ENCODE measurements at places on chromosomes 3 and 15.

DNA sequence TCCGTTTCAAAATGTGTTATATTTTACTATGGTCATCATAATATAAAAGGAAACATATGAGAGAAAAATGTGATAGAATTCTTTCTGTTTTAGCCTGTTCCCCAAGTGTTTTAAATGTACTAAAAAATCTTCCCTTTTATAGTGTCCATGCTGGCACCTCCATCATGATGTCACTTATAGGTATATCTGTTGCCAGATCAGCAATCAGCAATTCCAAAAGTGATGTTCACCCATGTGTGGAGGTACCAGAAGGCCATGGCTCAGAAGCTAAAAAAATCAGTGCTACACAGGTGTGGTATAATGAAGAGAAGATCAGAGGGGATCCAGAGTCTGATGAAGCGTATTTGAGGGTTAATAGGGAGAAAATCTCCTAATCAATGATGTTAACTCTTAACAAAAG, 1.1 kb upstream of the GPR15 start:
- no peak for DNase-seq

DNA sequence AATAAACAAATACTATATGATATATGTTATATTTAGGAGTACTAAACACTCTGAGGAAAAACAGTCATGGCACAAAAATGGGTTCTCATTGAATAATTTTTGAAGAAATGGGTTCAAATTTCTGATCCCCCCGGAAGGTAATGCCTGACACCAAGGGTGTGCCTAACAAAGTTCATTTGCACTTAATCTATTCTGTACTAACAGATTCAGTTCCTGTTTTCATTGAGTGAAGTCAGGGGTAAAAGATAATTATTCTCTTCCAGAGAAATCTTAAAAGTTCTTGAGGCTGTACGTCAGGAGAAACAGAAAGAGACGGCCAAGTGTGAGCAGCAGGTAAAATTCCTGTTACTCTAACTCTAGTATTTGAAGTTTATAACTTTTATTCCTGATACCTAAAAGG, 34.5 kb upstream of the TMEM42 start:
- DNase-seq: no peak

GRCh38 chr3:112321867-112322652, 10.9 kb upstream of the CD200 start:
- no peak for DNase-seq

- DNase-seq: no peak
Observed at GRCh38 chr3:158110658-158111018, 749 bp downstream of the RSRC1 start.

DNA sequence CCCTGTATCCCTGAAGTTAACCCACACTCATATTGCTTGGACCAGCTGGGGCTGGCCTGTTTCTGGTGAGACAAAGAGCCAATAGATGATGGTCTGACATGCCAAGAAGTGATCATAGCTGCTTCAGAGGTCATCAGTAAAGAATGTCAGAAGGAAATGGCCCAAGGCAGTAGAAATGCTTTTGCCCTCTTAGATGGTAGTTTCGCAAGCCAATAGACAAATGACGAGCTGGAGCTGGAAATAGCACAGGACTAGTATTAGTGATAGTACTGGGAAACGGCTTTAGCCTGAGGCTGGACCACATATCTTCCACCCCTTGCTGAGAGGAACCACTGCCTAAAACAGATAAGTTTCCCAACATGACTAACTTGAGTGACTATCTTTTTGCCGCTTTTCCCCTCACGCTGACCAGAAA, 176.1 kb upstream of the THBS1 start:
- no peak for DNase-seq

GRCh38 chr3:182795389-182795782, 2.1 kb downstream of the ATP11B start:
- DNase-seq: peak; percentile 16

DNA sequence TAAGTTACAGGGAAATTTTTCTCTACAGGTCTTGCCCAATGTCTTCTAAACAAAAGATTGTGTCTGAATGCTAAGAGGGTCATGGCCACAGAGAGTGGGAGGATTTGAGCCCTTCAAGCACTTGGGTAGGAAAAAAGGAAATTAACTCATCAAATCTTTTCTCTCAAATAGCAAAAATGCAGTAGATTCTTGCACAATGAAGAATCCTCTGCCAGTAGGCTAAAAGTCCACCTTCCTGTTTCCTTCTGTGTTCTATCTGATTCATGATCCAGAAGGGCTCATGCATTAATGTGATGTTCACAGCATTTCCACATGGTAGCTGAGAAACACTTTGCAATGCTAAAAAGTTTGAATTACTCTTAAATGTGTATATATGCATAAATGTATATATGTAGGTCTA, 177.1 kb downstream of the CD47 start:
- no peak for DNase-seq

DNA sequence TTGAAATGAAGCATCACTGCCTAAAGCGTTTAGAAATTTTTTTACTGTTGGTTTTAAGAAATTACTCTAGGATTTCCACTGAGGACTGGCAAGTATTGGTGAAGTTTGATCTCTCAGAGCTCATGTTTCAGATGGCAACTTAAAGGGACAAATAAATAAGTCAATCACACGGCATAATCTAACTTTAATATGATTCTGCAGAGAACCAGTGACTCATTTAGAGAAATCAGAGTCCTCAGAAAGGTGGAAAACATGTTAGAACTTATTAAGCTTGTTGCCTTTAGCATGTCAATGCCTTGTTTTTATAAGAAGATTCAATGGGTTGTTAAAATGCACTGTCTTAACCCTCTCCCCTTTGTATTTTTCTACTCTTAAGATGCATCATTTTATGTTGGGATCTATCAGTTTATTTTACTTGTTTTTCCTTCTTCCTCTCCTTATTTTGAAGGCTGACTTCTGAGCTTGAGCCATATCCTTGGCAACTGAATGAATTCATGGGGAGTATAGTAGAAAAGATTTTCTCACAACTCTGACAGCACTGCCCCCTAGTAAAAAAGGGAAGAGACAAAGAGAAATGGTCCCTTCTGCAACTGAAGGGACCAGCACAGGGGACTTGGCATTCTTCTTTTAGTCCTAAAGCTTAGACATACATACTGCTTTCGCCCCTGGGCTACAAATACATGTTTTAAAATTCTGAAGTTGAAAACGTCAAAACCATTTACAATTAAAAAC, 431.2 kb downstream of the LPP start:
- DNase-seq: no peak

DNA sequence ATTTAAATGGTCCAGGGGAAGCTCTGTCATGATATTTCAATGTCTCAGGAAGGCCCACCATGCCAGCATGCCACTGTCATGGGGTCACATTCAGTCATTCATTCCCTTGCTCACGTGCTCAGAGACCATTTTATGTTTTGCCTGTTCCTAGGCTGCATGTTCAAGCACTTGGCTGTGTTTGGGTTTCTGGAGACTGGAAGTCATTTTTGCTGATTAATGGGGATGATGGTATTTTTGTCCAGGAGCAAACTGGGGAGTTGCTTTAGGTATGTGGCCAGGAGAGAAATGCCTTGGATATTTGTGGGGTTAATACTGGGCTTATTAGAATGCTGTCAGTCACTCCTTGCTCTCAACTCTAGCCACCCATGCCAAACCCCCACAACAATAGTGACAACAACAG, 303.5 kb downstream of the PTPRG start:
- no peak for DNase-seq
